OCI-LY7 (cell line): ENCODE measurements at places on chromosomes 7 and 10. TPM values are rescaled to one million over a fixed set of nuclear protein-coding genes. Genes with fewer than 3 reads are reported as not detected.

CPEB3 gene
- total RNA-seq = 2.9 and 3.2 TPM in 2 replicates

STOX1 gene
- 2.5 and 2.6 TPM in 2 replicates for total RNA-seq

NODAL gene
- not detected in 2 replicates for total RNA-seq

KCP gene
- 1.4 TPM in 2 replicates for total RNA-seq

IFT22 gene
- total RNA-seq = 13.2 and 14.1 TPM in 2 replicates

DNA sequence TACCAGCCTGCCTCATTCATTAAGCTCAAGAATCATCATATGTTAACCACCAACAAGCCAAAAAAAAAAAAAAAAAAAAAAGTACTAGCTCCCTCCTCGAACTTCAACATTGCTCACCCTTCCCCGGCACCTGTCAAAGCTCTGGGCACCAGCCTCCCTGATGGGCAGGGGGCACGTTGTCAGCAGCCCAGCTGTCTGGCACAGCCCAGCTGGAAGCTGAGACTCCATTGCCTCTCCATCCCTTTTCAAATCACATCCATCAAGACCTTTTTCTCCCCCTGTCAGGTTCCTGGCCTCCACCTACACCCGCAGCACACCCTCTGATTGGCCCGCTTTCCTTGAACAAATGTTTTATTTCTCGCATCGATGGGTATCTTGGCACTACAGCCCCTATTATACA, 913.3 kb upstream of the AUTS2 start:
- DNase-seq = no peak
